ENCODE measurements at places on chromosomes 16 and 17. TPM values are rescaled to one million over a fixed set of nuclear protein-coding genes. Genes with fewer than 3 reads are reported as not detected.

DNA sequence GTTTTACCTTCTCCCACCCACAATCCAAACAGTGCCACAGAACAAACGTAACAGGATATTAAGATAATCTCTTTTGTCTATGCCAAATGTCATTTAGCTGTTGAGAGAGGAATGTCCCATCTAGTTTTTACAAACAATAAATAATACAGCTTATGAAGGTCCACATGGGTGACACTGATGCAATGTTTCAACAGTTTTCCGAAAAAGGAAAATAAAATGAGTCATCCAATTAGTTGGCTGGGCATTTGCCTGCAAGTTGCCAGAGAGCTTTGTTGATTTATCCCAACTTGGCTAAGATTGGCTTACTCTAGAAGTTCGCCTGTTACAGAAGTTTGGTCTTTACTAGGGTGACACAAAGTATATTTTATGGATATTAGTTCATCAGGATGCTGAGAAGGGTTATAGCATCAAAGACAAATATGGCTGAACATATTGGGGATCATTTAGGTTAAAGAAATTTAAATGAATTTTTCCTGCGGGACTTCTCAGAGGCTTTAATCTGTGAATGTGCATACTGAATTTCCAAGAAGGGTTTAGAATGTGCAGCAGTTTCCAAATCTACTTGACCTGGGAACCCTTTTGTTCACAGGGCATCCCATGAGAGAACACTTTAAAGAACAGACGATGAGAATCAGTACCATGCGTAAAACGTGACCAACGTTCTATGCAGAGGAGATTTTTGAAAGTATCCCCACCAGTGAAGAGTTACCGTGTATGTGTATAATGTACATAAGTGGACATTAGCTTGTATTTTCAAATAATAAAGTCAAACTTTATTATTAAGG is 73.1 kb downstream of the CDH13 start:
- no peak overlapping the region for H3K4me3 ChIP-seq
- DNase-seq, result no peak
- H3K27me3 ChIP-seq, result no peaks in the 10 kb centered on the region
- H3K27ac ChIP-seq, result no peak overlapping the region
- H3K4me1 ChIP-seq, result no peaks in the 10 kb centered on the region

- H3K27ac ChIP-seq, result no peak overlapping the region
- DNase-seq, result no peak
- H3K4me1 ChIP-seq, result peaks cover 8% of the 10 kb centered on the region
These were observed 19.8 kb upstream of the NTN1 start for GRCh38 chr17:9001559-9001958.

DNA sequence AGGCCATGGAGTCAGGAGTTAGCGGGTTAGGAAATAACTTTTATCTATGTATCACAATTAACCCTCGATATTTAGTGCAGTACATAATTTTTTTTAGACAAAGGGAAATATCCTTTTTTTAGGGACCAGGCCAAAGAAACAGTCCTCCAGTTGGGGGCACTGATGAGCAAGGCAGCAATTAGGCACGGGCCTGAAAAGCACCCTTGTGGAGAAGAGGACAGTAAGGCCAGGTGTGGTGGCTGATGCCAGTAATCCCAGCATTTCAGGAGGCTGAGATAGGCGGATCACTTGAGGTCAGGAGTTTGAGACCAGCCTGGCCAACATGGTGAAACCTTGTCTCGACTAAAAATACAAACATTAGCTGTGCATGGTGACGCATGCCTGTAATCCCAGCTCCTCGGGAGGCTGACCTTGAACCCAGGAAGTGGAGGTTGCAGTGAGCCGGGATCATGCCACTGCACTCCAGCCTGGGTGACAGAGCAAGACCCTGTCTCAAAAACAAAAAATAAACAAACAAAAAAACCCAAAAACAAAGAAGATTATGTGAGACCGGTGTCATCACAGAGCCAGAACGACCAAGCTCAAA is 158.3 kb upstream of the NOL11 start:
- DNase-seq, result no peak
- peaks cover 4% of the 10 kb centered on the region for H3K36me3 ChIP-seq
- H3K4me1 ChIP-seq, result no peaks in the 10 kb centered on the region
- H3K27me3 ChIP-seq, result no peaks in the 10 kb centered on the region

GRCh38 chr16:4831616-4832015 is 15.5 kb downstream of the GLYR1 start:
- H3K4me3 ChIP-seq, result no peak overlapping the region
- no peaks in the 10 kb centered on the region for H3K27me3 ChIP-seq
- H3K4me1 ChIP-seq, result peaks cover 11% of the 10 kb centered on the region

DNA sequence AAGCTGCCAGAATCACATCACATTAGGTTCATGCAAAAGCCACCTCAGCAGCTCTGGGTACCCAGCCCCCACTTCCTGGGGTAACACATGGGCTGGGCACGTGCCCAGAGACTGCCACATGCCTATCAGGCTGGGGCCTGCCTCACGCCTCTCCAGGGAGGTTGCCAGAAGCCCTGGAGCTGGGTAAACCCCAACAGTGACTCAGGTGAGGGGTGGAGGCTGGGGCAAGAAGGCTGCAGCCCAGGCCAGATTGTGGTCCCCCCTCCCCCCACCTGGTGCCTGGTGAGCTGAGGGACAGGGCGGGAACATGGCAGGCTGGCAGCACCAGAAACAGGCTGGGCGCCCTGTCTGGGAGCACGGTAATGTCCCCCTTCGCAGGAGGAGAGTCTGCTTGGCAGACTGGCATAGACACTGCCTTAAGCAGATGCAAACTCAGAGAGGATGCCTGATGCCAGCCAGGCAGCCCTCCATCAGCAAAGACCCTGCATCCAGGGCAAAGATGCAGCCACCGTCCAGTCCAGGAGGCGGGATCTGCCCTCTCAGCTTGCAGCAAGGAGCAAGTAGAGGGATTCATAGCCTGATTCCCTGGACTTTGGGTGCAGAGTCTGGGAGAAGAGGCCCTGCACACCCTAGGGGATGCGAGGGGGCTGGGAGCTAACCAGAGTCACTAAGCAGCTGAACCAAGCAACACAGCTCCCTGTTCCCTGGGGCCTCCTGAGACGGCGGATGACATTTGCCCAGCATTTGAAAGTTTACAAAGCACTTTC is 28.8 kb downstream of the NGFR start:
- peaks cover 7% of the 10 kb centered on the region for H3K4me1 ChIP-seq
- no peaks in the 10 kb centered on the region for H3K36me3 ChIP-seq

DNA sequence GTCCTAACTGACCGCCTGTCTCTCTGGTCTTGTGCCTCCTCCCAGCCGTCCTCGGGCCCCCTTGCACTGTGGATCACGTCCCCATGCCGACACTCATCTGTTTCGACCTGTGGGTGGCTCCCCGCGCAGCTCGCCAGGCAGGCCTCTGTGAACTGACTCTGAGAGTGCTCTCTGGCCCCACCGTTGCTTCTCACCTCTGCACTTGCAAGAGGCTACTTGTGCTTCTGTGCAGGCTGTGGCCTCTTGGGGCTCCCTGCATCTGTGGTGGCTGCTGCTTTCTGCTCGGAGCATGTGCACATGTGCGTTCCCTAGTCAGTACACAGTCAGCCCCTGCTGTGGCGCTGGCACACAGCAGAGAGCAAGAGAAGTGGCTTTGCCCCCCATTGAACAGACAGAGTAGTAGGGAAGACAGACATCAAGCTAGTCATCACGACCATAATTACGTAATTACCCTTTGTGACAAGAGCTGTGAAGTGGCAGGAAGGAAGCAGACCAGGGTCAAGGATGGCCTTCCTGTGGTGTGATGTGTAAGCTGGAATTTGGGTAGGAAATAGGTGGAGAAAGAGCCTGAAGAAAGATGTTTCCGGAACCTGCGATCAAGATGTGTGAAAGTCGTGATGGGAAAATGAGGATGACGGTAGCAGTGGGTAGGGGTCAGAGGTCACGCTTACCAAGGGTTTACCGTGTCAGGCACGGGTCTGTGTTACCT is 256.0 kb upstream of the CACNG5 start:
- no peak for DNase-seq
- no peak overlapping the region for H3K4me3 ChIP-seq
- no peaks in the 10 kb centered on the region for H3K27me3 ChIP-seq
- peaks cover 3% of the 10 kb centered on the region for H3K4me1 ChIP-seq

DNA sequence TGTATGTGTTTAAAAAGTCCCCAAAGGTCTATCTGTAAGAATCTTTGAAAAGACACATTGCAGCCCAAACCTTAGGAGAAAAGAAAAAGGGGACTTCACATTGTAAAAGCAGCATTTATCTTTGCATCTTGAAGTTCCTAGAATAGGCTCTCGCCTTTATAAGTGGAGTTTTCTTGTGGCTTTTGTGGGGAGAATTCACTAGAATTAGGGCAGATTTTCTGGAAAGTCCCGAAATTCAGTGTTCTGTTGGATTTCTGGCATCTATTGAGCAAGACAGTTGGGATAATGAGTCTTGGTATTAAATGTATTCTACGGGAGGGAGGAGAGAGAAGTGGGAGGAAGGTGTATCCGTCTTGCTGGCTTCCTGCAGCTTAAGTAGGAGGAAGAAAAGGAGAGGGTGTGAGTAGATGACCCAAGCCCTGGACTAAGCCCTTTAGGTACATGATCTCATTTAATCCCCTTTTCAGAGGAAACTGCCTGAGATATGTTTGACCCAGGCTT is 62.6 kb downstream of the PRKCA start:
- DNase-seq, result no peak
- H3K27me3 ChIP-seq, result no peaks in the 10 kb centered on the region
- H3K36me3 ChIP-seq, result no peaks in the 10 kb centered on the region
- H3K4me3 ChIP-seq, result no peak overlapping the region

- H3K4me3 ChIP-seq, result no peak overlapping the region
- DNase-seq, result no peak
- no peak overlapping the region for H3K27ac ChIP-seq
- H3K36me3 ChIP-seq, result no peaks in the 10 kb centered on the region
These were observed 7.1 kb upstream of the PSMD3 start for GRCh38 chr17:39973496-39973895.

RHBDF1 gene
- not detected for polyA plus RNA-seq

FKBP10 gene
- polyA plus RNA-seq, result not detected

GDE1 gene
- 30.7 TPM for polyA plus RNA-seq

- no peaks in the 10 kb centered on the region for H3K36me3 ChIP-seq
- no peak overlapping the region for H3K27ac ChIP-seq
- no peaks in the 10 kb centered on the region for H3K4me1 ChIP-seq
These were observed 55.5 kb downstream of the GRIN2A start for GRCh38 chr16:10126686-10127085.

- H3K27me3 ChIP-seq, result no peaks in the 10 kb centered on the region
- H3K27ac ChIP-seq, result no peak overlapping the region
- no peak for DNase-seq
- no peaks in the 10 kb centered on the region for H3K36me3 ChIP-seq
- H3K4me1 ChIP-seq, result no peaks in the 10 kb centered on the region
- H3K4me3 ChIP-seq, result no peak overlapping the region
These were observed 18.8 kb upstream of the MMD start for GRCh38 chr17:55440391-55440790.

DNA sequence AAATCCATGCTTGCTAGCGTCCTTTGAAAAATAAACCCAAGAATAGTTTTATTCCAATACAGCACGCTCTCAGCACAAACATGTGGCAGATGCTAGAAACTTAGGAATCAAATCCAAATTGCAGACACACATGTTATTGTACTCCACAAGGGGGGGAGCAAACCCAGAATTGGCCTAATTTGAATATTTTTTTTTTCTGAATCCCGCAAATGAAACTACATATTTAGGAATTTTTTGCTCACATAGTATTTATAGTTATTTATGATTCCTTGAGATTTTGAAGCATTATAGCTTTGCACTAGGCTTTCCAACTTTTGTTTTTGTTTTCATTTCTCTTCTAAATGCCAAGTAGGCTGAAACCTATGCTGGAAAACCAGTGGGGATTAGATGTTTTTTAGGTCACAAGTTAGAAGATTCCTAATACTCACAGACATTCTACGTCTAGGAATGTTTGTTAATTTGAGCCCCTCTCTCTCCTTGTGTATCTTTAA is 59.3 kb upstream of the CDH11 start:
- no peak overlapping the region for H3K4me3 ChIP-seq
- no peaks in the 10 kb centered on the region for H3K36me3 ChIP-seq
- DNase-seq, result no peak
- H3K27ac ChIP-seq, result no peak overlapping the region
- no peaks in the 10 kb centered on the region for H3K27me3 ChIP-seq
- H3K4me1 ChIP-seq, result no peaks in the 10 kb centered on the region

CD300H gene
- not detected for polyA plus RNA-seq

DNA sequence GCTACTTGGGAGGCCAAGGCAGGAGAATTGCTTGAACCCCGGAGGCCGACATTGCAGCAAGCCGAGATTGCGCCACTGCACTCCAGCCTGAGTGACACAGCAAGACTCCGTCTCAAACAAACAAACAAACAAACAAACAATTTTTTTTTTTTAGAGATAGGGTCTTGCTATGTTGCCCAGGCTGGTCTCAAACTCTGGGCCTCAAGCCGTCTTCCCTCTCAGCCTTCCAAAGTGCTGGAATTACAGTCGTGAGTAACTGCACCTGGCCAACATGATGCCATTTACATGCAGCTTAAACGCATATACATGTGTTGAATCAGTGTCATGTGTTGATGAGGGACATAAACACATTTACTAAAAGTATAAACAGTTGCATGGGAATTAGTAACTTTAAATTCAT is 2.0 kb upstream of the SLFN5 start:
- peaks cover 53% of the 10 kb centered on the region for H3K4me1 ChIP-seq
- H3K36me3 ChIP-seq, result no peaks in the 10 kb centered on the region
- no peak for DNase-seq
- H3K27ac ChIP-seq, result peak overlapping the region; percentile 93

DNA sequence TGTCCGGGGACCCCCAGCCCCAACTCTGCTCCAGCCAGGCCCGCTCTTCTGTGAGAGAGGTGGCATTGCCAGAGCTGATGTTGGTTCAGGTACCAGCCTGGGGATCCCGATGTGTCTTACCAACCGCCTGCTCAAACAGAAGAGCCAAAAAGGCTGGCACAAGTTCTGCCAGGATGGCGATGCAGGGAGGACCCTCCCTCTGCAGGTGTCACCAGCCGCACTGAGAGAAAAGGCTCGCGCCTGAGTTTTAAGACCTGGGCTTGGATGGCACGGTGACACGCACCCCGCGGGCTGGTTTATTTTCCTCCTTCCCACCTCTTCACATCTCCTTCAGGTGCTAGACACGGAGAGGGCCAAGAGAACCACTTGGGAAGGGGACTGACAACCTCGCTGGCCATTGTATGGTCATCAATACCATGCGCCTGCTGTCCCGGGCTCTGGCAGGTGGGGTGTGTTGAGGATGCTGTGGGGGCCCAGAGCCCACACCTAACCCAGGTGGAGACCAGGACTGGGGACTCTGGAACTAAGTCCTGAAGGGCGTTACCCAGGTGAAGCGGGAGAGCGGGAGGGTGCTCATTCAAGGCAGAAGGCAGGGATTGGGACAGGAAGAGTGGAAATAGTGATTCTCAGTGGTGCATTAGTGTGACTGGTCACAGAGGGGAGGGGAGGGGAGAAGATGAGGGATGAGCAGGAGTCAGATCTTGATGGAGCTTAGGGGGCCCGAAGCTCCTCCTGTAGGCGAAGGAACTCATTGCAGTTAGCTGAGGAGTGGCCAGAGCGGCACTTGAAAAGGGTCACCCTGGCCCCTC is 16.3 kb downstream of the FOXJ1 start:
- DNase-seq, result no peak
- H3K27me3 ChIP-seq, result no peaks in the 10 kb centered on the region
- peaks cover 10% of the 10 kb centered on the region for H3K4me1 ChIP-seq
- H3K4me3 ChIP-seq, result no peak overlapping the region

Measured in CD4-positive, alpha-beta memory T cell (primary cell).